ENCODE measurements at places on chromosomes 12 and 14. TPM values are rescaled to one million over a fixed set of nuclear protein-coding genes. Genes with fewer than 3 reads are reported as not detected.

Gene TTC9
- total RNA-seq, result 26.9 TPM

Gene CLEC6A
- total RNA-seq, result not detected

Gene RILPL2
- total RNA-seq, result 0.63 TPM

Gene VWF
- 17.5 TPM for total RNA-seq

Gene CD69
- not detected for total RNA-seq
